ENCODE measurements at places on chromosomes 2 and 18. TPM values are rescaled to one million over a fixed set of nuclear protein-coding genes. Genes with fewer than 3 reads are reported as not detected.

The AQP12A gene
- not detected for total RNA-seq

DNA sequence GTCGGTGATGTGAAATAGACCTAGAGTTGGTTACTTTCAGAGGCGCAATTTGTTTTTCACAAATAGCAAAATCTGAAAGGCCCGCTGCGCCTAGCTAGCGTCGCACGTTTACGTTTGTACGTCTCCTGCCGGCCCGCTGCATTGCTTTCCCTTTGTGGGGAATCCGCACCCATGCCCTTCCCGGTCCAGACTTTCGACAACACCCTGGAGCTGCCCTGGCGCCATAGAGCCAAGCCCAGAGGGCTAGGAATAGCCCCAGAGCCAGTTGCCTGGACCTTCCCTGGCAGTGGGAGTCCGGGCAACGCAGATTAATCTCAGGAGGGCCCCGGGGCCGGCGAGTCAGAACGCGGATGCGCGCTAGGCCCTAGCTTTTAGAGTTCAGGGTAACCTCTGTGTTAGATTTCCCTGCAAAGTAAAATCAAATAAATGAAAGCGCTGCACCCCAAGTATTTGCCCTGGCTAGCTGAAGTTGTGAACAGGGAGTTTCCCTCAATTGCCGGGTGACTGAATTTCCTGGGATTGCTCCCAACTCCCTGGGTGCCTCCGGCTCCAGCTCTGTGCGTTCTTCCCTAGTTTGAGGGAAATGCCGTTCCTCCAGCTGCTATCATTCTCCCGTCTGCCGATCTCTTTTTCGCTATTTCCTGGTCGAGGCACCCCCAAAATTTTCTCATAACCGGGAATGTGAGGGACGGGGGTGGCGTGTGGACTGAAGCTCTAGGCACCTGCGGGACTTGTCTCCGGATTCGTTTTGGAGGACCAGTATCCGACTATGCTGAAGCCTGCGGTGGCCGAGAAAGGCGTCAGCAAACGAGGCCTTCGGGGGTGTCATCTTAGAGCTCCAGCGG lies 1.2 kb upstream of the EN1 start:
- no peak for DNase-seq

DNA sequence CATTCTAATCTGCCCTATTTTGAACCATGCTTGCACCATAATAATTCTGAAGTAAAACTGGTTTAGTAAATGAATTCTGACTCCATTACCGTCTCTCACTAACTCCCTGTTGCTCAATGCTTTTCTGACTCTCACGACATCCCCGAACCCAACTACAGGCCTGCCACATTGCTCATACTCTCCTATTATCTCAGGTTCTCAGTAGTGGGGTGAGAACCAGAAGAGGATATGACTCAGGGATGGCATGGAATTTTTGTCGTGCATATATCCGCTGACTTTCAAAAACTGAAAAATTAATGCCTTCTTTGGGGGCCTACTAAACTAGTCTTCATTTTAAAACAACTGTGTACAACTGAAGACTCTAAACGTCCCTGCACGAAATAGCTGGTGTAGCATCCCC lies 34.3 kb downstream of the NETO1 start:
- DNase-seq = no peak

The NXPH2 gene
- not detected for total RNA-seq

GRCh38 chr2:230821991-230822520 lies 42.7 kb upstream of the ITM2C start:
- DNase-seq = no peak

The B3GNT7 gene
- total RNA-seq = under 0.01 TPM

- DNase-seq = no peak
These were observed 35.4 kb downstream of the CACNB4 start for GRCh38 chr2:152063325-152063924.

GRCh38 chr18:54119524-54120019 lies 104.9 kb downstream of the MBD2 start:
- DNase-seq = peak; percentile 59

DNA sequence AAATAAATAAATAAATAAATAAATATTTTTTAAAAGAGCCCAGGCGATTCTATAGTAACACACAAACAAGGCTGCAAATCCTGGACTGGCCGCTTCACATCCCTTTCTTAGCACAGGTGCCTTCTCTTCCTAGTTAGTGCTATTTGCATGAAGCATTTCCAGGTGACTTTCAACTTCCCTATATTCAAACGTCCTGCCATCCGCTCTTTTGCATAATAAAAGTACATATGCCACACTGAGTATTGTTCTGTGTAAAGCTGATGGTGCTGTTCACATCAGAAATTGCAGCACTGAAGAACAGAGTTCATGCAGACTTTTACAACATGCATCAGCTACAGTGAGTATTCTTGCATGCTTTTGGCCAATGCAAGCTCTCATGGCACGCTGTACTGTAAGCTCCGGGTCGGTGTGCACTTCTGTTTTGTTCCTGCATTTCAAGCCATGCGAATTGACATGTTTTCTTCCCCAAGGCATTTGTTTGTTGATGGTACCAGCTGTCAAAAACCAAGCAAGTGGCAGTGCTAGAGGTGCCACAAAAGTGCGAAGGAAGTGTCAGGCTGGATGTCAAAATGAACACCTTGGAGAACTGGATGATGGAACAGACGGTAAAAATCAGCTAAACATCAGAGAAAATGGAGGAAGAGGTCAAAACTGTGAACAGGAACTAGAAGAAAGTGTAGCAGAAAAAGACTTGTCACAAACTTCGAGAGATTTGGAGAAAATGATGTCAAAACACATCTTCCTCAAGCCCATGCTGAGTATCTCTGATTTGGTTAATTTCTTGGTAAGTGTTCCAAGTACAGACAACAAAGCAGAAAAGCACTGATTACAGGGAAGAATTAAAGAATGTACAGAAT lies 25.5 kb upstream of the CEP68 start:
- DNase-seq = no peak

DNA sequence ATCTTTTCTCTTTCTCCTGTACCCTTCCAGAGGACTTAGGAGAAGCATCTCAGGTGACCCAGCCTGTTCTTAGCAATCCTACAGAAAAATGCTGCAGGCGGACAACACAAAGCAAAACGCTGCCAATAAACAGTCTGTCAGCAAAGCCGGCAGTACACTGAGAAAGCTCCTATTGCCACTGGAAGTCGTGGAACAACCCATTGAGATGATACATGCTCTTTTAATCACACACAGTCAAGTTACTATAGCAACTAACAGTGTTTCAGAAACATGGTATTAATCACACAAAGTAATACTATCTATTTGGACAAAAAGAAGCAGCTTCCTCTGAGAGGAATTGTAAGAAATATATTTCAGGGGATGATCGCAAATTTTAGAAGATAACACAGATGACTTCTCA lies 10.5 kb downstream of the CTLA4 start:
- DNase-seq = no peak

- peak; percentile 85 for DNase-seq
These were observed 94.3 kb downstream of the OLA1 start for GRCh38 chr2:174153757-174154680.

GRCh38 chr18:40152859-40153258 lies 1802.2 kb upstream of the PIK3C3 start:
- DNase-seq = no peak

DNA sequence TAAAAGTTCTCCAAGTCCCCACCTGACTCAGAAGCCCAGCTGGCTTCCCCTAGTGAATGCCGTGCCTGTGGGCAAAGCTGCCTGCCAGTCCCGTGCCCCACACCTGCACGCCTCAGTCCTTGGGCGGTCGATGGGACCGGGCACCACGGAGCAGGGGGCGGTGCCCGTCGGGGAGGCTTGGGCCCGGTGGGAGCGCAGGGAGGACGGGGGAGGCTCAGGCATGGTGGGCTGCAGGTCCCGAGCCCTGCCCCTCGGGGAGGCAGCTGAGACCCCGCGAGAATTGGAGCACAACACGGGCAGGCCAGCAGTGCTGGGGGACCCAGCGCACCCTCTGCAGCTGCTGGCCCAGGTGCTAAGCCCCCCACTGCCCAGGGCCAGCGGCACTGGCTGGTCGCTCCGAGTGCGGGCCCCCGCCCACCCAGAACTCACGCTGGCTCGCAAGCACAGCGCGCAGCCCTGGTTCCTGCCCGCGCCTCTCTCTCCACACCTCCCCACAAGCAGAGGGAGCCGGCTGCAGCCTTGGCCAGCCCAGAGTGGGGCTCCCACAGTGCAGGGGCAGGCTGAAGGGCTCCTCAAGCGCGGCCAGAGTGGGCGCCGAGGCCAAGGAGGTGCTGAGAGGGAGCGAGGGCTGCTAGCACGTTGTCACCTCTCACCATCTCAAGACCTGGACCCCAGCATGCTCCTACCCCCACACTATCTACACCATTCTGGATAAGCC lies 215.5 kb downstream of the TNS1 start:
- no peak for DNase-seq

The RIOK3 gene
- total RNA-seq = 61.4 TPM

DNA sequence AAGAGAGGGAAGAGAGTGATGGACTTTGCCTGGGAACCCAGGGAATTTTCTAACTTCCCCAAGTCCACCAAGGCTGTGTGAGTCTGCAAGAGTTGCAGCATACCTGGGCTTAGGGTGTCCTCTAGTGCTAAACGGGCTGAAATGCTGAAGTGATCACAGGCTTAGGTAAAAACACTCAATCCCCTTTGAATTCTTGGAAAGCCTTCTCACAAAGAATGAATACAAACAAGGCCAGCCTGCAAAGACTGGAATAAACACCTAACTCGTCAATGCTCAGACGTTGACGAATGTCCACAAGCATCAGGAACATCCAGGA lies 30.0 kb upstream of the BMP10 start:
- peak; percentile 42 for DNase-seq

GRCh38 chr18:51647346-51647745 lies 449.9 kb upstream of the MEX3C start:
- DNase-seq = no peak

DNA sequence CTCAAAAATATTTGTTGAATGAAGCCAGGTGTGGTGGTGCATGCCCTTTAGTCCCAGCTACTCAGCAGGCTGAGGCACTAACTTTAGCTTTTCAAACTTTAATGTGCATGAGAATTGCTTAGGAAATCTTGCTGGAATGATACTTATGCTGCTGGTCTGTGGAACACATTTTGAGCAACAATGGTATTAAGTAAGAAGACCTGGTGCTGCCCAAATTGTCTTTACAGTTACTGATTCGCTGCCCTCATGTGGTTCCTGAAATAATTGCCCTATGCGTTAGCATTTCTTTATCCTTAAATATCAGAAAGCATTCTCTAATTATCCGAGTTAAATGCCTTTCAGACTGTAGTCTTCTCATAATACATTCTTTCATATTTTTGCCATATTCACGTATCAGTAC lies 76.0 kb upstream of the SESTD1 start:
- peak; percentile 28 for DNase-seq

DNA sequence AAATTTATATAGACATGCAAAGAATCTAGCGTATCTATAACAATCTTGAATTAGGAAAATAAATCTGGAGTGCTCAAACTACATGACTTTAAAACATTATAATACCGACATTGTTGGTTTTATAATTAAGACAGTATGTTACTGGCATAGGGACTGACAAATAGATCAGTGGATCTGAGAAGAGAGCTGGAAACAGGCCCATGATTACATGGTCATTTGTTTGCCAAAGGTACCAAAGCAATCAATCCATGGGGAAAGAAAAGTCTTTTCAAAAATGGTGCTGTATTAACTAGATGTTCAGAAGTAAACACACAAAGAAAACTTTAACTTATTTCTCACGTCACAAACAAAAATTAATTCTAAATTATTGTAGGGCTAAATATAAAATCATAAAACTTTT lies 124.2 kb downstream of the BCL2L11 start:
- DNase-seq = no peak

- DNase-seq = peak; percentile 77
These were observed 125.5 kb upstream of the ZNF516 start for GRCh38 chr18:76620321-76621170.

The CDH2 gene
- total RNA-seq = 111 TPM

GRCh38 chr2:229445019-229445418 lies 173.9 kb upstream of the PID1 start:
- DNase-seq = peak; percentile 92

DNA sequence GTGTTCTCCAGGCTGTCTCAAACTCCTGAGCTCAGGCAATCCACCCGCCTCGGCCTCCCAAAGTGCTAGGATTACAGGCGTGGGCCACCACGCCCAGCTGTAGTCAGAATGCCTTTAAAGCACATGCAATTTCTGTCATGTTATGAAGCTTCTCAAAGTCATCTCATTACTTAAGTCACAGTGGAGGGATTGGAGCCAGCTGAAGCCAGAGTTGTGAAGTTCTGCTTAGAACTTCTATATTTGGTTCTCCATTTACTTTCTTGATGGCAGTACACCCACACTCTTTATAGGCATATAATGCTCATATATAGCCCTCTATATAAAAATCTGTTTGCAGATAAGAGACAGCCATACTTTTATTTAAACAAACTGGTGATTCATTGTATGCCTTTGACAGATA lies 68.8 kb upstream of the CWC22 start:
- DNase-seq = no peak

The TRPM8 gene
- not detected for total RNA-seq

GRCh38 chr2:95215018-95215612 lies 7.8 kb downstream of the ZNF892 start:
- no peak for DNase-seq

GRCh38 chr2:70956141-70956540 lies 20.4 kb downstream of the ATP6V1B1 start:
- DNase-seq = no peak

The MAPK4 gene
- not detected for total RNA-seq

- peak; percentile 74 for DNase-seq
These were observed 285.0 kb upstream of the PARD3B start for GRCh38 chr2:204260162-204260877.

The UGT1A7 gene
- total RNA-seq = not detected

DNA sequence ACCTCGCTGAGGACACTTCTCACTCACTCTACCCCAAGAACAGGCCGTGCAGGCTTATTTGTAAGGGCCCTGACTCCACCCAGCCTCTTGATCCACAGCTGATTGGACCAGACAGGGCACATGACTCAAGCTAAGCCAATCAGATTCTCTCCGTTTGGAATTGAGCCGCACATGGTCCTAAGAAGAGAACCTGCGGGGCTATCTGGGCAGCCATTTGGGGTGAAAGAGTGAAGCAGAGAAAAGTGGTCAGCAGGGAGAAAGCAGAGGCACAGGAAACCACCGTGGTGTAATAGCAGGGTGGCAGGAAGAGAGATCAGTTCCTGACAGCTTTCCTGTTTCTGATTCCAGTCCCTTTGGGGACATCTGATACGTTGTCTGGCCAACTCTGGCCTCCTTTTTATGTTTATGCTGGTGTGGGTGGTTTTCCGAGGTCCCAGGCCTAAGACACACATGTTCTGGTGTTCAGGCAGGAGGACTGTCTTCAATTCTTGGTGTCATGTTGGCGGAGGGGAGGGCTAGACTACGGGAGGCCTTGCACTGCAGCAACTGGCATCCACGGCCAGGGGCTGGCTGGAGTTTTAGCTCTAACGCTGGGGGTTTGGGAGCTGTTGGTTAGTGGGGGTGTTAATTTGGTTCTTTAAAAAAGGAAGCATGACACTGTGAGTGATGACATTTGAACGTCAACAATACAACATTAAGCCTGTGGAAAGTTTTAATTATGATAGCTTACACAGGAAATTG lies 26.1 kb upstream of the SPTBN1 start:
- no peak for DNase-seq

- DNase-seq = no peak
These were observed 77.5 kb downstream of the VAPA start for GRCh38 chr18:9991011-9992000.
